ENCODE measurements at places on chromosomes 12 and 14. TPM values are rescaled to one million over a fixed set of nuclear protein-coding genes. Genes with fewer than 3 reads are reported as not detected.

GRCh38 chr12:110253176-110253575, 27.9 kb upstream of the ATP2A2 start:
- peak; percentile 39 for DNase-seq

DNA sequence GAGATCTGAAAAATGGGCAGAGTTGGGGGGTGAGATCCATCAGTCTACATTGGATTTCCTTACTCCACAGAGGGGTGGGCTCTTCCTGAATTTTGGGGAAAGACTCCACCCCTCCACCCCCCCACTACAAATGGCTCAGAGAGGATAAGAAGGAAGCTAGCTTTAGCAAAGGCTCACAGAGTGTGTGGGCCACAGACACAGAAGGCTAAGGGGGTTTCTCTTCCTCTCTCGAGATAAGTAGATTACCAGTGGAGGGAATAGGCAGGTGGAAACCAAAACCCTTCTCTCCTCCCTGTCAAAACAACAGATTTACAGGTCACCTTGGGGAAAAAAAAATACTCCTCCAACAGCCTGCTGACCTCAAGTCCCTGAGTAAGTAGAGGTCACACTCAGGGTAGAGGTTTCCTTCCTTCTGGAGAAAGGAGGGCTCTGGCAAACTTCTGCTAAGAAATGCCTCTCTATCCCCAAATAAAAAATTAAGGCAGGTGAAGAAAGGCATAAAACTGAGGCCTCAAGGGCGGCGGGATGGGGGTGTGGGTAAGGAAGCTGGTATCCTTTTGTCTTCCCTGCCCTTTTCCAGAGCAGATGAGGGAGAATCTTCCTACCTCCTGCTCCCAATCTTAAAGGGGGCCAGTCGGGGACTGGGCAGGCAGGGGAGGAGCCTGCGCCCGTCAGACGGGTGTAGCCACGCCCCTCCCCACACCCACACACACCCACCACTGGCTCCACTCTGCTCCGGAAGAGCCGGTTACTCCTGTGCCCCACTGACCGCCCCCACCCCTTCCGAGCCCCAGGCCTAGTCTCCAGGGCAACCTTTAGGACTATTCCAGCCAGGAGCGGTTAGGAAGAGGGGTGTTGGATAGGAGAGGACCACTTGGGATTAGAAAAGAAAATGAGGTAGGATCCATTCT, 1.9 kb upstream of the BAZ2A start:
- peak; percentile 54 for DNase-seq

DNA sequence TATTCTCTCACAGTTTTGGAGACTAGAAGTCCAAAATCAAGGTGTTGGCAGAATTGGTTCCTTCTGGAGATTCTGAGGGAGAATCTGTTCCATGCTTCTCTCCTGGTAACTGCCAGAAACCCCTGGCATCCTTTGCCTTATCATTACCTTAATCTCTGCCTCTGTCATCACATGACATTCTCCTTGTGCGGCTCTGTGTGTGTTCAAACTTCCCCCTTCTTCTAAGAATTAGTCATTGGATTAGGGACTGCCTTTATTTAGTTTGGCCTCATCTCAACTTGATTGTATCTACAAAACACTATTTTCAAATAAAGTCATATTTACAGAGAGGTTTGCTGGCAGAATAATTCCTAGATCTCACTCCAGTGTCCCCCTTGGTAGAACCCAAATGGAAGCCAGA, 68.9 kb downstream of the ZNF641 start:
- DNase-seq, result no peak

Gene C12orf76
- 30.5 TPM for total RNA-seq

DNA sequence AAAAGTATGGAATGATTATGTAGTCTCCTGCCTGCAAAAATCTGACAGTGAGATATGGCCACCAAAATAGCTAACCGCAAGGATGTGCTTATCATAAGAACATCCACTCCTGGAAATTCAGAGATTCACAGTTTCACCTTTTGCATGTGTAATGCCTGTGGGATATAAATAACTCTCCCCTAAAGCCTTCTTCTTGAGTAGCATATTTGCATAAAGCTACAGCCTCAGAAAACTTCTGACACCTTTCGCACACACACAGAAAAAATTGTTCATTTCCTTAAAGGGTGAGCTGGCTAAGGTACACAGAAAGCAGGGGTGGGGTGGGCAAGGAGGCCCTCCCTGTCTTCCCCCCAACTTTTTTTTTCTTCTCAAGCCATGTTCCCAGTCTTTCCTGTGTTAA, 3.1 kb upstream of the IGF1 start:
- DNase-seq, result no peak

Gene ADCK1
- total RNA-seq, result 7.3 TPM

- peak; percentile 81 for DNase-seq
These were observed 2.0 kb upstream of the SETD1B start for GRCh38 chr12:121801595-121802484.

DNA sequence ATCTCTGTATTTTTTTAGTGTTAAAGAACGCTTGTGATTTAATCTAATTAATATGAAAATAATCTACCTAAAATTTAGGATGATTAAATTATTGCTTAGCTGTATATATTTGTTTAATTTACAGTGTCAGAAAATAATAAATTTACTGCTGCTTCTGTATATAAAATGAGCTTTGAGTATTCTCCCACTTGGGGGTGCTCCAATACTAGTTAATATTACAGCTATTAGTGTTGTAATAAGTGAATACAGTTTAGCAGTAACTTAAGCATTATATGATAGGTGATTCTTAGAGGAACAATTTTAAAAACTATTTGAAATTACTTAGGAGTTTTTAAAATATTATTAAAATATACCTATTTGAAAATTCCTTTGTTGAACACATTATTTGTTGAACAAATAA, 62.2 kb downstream of the PAPOLA start:
- no peak for DNase-seq

DNA sequence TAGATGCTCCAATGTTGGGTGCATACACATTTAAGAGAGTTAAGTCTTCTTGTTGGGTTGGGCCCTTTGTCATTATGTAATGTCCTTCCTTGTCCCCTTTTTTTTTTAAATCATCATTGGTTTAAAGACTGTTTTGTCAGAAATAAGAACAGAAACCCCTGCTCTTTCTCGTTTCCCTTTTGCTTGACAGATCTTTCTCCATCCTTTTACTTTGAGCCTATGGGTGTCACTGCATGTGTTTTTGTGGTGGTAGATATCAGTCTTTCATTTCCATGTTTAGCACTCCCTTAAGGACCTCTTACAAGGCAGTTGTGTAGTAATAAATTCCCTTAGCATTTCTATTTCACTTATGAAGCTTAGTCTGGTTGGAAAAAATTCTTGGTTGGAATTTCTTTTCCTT, 47.4 kb downstream of the RTN1 start:
- no peak for DNase-seq

- no peak for DNase-seq
These were observed 25.0 kb downstream of the RXYLT1 start for GRCh38 chr12:63804746-63805145.

DNA sequence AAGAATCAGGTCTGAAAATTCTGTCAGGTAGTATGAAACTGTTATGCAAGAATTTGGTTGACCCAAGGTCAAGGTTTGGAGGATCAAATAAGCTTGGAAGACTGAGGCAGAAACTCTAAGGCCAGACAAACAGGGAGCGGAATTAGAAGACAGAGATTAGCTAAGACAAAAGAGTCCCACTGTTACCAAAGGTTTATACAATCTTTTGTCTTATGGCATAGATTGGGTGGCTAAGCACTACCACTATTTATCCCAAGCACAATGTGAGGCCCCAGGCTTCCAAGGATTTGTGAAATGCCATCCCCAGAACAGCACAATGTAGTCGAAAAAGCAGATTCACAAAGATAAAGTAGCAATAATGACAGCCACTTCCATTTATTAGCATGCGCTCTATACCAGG, 311.2 kb downstream of the SEC23A start:
- no peak for DNase-seq

- no peak for DNase-seq
These were observed 23.8 kb downstream of the DNM1L start for GRCh38 chr12:32702946-32703345.

Gene MYH6
- not detected for total RNA-seq

DNA sequence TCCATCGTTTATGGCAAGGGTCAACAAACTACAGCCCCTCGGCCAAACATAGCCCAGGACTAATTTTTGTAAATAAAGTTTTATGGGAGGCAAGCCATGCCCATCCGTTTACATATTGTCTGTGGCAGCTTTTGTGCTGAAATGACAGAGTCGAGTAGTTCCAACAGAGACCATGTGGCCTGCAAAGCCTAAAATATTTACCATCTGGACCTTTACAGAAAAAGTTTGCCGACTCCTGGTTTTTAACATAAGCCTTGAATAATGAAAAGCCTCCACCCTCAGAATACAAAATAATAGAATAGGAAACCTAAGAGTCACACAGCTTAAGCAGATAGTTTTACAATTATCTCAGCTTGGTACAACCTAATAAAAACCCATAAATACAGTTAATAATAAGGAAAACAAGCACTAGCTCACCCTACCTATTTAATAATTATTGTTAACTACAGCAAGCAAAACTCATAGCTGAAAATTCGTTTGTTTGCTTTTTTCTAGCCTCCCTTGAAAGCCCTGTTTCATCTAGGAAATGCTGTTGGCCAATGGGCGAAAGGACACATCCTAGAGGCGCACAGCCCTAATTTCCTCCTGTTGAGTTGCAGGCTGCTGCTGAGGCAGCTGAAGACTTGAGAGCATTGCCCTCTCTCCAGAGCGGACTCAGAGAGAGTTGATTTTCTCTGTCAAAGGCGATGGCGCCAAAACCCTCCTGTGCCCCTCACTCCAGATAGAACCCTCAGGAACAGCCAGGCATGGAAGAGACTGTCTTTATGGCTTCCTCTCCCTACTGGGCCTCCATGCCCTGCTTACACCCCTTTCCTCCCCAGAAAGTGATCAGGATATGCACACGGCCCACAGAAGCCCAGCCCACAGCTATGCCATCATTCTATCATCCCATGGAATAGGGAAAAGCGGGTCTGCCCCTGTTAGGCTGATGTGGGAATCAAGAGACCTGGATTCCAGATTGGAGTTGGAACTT, 107.2 kb downstream of the DPF3 start:
- DNase-seq, result no peak

Gene MORN3
- total RNA-seq, result 5.8 TPM

Gene MSI1
- 0.95 TPM for total RNA-seq

DNA sequence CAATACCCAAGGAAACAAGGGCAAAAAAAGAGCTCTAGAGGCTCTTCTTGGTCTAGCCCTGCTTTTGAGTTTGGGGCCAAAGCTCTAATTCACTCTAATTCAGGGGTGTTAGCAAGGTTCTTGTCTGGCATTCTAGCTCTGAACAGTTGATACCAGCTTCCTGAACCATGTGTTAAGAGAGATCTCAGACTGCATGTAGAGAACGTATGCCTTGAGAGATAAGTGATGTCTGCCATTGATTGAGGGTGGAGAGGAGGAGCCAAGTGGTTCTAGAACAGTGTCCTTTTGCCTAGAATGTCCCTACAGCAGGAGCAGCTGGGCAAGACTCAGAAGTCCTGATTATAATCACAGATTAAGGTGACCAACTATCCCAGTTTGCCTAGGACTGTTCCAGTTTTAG, 18.2 kb upstream of the POC1B start:
- no peak for DNase-seq

Gene MUCL1
- total RNA-seq, result not detected

Measured in lung (tissue), 17 donors.